Activated CD4-positive, alpha-beta T cell treated with anti-CD3 and anti-CD28 coated beads, Interleukin-2, amount 50 U/mL, for 48 hours (primary cell): ENCODE measurements at places on chromosomes 16 and 17.

DNA sequence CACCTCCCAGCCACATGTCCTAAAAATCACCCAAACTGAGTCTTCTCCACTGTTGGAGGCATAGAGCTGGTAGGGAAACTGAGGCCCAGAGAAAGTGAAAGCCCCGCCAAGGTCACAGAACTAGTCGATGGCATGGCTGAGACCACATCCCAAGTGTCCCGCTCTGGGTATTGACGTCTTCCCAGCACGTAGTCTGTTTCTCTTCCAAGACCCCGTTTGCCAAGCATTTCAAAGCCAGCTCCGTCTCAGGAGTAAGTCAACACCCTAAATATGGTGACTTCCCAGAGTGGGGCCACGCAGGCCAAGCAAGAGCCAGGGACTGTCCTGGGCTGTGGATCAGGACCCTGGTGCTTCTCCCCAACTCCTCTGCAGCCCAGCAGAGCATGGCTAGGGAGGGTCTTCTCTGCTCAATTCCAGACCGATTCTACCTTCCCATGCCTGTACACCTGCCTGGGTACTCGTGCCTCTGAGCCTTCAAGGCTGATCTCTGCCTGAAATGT, 19.7 kb downstream of the PITPNM3 start:
- no peak for DNase-seq

DNA sequence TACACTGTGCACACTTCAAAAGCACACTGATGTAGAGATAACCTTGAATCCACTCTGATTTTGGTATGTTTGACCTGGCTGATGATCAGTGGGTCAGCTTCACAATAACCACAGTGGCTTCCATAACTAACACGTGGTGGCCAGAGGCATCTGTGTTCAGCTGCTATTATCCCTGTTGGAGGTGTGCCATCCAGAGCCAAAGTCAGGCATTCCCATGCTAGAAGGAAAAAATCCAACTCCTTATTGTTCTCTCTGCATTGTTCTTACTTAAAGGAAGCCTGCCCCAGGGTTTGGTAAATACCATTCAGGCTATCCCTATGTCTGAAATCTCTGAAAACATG, 127.3 kb upstream of the MON1B start:
- DNase-seq = no peak

GRCh38 chr17:38459567-38459966, 31.3 kb downstream of the ARHGAP23 start:
- no peak for DNase-seq

DNA sequence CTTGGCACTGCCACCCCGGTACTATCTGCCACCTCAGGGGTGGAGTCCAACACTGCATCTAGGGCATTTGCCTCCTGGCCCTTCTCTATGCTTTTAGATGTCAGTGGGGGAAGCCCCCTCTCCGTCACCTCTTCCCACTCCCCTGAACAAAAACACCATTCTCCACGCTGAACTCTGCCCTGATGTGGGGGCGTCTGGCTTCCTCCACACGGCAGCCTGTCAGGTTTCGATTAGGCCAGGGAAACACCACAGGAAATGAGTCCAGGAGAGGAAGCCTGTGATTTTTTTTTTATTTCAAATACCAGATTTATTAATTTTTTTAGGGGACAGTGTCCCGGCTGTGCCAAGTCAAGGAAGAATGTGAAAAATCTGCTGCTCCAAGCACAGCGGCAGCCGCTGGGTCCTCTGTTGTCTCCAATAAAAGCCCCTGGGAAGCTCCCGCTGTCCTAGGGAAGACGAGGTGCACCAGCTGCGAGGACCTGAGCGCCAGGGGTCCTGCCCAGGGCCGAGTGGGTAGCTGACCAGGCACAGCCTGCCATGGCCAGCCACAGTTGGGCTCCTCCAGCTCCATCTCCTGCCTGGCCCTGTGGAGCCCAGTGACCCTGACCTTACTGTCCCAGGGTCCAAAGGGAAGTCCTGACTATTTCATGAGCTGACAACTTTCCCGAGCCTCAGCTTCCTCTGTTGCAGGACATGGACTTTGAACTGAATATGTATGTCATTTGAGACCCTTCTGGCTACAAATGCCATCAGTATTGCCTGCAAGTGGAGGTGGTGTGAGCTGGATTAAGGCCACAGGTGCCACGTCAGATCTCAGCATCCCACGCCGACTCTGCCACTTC, 336.7 kb downstream of the FOXL1 start:
- DNase-seq = no peak

DNA sequence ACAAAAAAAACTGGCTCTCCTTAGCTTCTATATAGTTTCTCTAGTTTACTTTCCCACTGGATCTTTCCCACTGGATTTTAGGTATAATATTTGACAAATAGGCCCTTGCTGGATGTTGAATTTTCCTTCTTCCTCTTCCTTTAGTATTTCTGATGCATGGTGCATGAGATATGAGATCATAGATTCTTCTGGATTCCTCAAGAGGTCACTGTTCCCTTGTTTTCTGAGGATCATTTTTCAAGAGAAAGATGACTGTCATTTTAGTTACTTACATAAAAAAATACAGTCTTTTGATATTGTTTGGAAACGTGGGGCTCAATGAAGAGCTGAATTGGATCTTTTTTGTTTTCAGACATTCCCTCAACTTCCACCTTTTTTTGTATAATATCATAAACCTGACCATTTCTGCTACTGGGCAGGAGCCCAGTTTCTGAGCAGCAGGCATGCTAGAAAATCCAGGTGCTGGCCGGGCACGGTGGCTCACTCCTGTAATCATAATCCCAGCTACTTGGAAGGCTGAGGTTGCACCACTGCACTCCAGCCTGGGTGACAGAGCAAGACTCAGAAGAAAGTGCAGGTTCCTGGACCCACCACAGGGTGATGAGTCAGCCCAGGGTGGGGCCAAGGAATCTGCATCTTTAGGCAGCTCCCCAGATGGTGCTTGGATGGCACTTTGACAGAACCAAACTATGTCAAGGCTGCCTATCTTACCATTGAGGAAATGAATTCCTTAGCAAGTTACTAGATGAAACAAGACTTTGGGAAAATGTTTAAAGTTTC, 70.3 kb downstream of the SDR42E1 start:
- DNase-seq = no peak

DNA sequence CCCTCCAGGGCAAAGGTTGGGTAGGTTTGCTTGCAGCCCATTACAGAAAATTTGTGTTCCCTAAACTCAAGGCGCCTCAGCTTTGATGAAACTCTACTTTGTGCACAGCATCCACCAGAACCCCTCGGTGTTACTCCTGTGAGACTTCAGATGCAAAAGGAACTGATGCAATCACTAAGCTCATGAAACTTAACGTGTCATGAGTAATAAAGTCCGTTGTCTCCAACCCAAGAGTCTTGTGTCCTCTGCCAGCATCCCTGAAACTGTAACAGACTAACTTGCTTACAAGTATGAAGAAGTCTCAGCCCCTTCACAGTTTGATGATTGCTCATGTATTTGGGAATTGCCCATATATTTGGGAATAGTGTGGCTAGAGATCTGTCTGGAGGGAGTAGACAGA, 74.8 kb upstream of the MARCHF10 start:
- DNase-seq = no peak

GRCh38 chr17:16873174-16874035, 98.5 kb downstream of the TNFRSF13B start:
- peak; percentile 57 for DNase-seq

DNA sequence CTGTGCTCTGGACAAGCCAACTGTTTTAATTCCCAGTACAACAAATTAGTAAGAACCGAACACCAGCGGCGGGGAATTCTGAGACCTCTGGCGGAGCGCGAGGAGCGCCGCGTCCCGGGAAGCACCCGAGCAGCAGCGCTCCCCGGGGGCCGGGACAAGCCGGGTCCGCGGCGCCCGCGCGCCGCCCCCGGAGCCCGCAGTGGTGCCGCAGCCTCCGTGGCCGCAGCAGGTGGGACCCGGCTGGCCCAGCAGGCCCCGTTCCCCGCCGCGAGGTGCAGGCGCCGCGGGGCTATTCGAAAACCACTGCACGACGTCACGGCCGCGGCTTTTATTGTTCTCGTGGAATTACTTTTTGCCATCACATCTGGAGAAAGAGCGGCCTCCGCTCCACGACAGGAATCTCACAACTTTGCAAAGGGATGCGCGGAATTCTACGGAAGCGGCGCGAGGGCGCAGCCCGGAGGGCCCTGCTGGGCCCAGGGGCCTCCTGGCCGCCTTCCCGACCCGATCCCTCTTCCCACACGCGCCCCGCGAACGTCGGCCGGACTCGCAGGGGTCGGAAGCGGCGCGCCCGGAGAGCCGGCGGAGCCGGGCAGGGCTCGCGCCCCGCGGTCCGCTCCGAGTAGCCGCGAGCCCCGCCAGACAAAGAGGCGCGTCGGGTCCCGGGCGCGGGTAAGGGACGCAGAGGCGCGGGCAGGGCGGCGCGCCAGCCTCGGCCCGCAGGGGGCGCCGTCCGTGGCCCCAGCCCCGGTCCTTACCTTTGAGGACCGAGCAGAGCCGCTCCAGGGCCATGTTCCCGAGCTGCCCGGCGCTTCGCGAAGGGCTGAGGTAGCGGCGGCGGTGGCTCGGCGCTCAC, 696 bp downstream of the NETO2 start:
- peak; percentile 73 for DNase-seq

GRCh38 chr17:39197380-39198185, at the start of gene CACNB1:
Gene CACNB1 (minus strand): TSS chr17:39197669. CDS start chr17:39197495, 174 bp downstream.
- DNase-seq = peak; percentile 82

DNA sequence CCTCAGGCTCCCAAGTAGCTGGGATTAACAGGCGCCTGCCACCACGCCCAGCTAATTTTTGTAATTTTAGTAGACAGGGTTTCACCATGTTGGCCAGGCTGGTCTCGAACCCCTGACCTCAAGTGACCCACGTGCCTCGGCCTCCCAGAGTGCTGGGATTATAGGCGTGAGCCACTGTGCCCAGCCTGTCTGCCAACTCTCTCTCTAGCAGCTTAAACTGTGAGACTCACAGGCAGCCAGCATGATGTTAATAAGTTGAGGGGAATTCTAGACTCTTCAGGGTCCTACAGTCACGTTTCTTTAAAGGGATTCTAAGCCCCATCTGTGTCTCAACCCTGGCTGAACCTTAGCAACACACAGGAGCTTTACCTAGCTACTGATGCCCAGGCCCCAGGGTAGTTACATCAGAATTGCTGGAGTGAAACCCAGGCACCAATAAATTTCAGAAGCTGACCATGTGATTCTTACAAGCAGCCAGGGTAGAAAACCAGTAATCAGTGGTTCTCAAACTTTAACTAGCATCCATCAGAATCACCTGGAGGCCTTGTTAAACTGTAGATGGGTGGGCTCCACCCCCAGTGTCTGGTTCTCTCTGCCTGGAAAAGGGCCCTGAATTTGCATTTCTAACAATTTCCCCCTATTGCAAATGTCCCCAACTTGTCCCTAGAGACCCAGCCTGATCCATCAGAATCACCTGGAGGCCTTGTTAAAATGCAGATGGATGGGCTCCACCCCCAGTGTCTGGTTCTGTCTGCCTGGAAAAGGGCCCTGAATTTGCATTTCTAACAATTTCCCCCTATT, 30.7 kb downstream of the GPRC5B start:
- no peak for DNase-seq

DNA sequence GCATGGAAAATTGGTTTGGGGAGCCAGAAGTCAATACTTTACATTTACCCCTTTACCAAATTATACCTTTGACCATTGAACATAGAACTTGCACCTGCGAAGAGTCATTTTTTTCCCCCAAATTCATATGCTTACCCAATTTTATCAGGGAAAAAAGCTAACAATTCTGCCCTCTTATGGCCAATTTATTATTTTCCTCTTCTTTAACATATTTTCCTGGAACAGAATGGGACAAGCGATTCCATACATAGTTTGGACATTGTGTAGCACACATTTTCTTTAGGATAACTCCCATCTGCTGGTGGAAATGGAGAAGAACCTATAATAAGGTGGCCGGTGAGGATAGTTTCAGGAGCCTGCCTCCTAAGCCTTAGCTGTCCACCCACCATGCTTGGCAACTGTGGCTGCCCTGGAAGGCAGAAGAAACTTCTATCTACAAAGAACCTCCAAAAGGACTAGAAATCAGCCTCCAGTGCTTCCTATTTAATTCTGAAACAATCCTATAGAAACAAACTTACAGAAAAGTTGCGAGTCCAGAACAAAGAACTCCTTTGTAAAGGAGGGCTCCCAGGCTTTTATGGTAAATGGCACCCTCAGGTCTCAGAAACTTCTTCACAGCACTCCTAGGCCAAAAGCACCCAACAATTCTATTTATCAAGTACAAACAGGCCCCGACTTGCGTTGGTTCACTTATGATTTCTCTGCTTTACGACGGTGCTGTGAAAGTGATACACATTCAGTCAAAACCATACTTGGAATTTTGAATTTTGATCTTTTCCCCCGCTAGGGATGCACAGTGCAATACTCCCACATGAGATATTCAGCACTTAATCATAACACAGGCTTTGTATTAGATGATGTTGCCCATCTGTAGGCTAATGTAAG, 64.1 kb upstream of the CACNG4 start:
- no peak for DNase-seq

GRCh38 chr16:58236231-58236690, 38.4 kb upstream of the CSNK2A2 start:
- DNase-seq = peak; percentile 72

DNA sequence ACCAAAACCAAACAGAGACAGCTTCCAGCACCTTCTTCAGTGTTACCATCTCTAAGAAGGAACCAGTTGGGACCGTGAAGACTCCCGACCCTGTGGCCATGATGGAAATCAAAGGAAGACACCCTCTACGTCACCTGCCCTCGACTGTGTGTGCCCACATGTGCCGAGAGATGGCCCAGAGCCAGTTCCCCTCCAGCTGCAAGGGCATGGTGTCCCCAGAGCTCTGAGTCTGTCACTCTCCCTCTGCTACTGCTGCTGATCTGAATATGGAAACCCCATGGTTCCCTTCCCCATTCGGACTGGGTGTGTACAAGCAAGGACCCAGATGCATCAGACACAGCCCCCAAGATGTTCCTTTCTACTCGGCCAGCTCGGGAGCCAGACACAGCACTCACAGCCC, 76.4 kb downstream of the SOCS1 start:
- no peak for DNase-seq

DNA sequence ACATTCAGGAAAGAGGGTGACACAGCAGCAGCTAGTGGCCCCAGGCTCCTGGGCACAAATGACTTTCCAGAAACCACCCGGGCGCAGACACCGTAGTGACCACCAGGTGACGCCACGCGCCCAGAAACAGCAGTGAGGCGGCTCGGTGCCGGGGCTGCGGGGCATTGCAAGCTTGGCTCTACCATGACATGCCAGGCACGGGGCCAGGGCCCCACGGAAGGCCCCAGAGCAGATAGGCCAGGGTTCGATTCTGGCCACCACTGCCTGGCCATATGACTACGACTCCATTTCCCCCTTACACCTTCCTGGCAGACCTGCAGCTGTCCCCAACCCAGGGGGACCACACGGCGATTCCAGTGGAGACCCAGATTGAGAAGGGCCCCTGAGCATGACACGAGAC, 6.7 kb downstream of the RHBDF1 start:
- DNase-seq = peak; percentile 89

DNA sequence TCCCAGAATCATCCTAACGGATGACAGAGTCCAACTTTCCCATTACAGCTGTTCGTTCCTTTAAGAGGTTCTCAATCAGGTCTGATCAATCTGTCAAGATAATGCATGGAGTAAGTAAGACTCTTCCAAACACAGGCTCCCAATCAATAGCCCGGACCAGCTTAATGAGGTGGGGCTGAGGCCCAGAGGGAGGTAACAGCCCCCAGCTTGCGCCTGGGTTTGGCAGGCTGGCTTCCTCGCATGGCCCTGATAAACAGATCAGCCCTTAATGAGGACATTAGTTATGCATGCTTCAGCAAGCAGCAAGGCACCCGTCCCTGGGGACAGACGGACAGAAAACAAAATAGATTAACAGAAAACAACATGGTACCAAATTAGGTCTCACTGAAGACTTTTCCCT, 145.7 kb downstream of the ZFHX3 start:
- no peak for DNase-seq

- no peak for DNase-seq
Measured at GRCh38 chr17:9696279-9697044, 51.1 kb downstream of the USP43 start.

- no peak for DNase-seq
Measured at GRCh38 chr17:66341462-66341861, 39.0 kb downstream of the PRKCA start.
